ENCODE measurements at places on chromosomes 7 and 10.
A peak's percentile ranks its signal among the peaks of the same experiment; 100 is the strongest.

DNA sequence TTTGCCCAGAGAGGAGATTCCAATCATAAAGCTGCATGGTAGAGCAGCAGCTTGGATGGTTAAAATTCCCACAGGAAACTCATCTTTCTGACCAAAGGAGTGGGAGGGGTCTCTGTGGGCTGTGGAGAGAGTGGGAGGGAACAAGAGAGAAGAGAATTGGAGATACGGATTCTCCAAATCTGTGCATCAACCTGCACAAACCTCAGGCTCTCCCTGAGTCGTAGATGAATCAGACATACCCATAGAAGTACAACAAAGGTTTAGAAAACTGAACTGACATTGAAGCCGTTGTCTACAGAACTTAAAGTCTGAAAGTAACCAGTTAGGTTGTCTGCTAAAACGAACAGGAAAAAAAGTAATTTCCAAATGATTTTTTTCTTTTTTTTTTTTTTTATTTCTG lies 41.9 kb downstream of the CYCS start:
- DNase-seq = peak; percentile 57

GRCh38 chr10:44857363-44858016 lies 53.6 kb upstream of the TMEM72 start:
- DNase-seq = peak; percentile 14

- DNase-seq = no peak
These were observed 74.8 kb downstream of the DNAJB6 start for GRCh38 chr7:157411580-157411979.

- peak; percentile 24 for DNase-seq
These were observed 124.5 kb downstream of the TMEM168 start for GRCh38 chr7:112665709-112666108.

DNA sequence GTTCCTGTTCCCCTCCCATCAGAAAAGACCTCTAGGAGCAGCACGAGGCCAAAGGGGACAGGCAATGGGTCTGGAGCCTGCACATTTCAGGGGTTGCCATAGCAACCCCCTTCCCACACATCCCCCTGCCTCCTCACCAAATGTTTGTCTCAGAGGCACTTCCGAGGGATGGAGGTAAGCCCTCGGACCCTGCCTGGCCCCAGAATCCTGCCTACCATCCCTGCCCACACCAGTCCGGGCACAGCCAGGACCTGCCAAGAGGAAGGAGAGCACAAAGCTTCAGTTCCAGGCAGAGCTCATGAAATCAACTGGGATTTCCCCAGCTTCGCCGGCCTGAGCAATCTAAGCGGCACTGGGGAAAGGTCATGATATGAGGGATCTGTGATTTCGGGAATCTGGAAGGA lies 175.0 kb upstream of the PLXNA4 start:
- DNase-seq = no peak
